ENCODE measurements at places on chromosomes 5 and 9.

DNA sequence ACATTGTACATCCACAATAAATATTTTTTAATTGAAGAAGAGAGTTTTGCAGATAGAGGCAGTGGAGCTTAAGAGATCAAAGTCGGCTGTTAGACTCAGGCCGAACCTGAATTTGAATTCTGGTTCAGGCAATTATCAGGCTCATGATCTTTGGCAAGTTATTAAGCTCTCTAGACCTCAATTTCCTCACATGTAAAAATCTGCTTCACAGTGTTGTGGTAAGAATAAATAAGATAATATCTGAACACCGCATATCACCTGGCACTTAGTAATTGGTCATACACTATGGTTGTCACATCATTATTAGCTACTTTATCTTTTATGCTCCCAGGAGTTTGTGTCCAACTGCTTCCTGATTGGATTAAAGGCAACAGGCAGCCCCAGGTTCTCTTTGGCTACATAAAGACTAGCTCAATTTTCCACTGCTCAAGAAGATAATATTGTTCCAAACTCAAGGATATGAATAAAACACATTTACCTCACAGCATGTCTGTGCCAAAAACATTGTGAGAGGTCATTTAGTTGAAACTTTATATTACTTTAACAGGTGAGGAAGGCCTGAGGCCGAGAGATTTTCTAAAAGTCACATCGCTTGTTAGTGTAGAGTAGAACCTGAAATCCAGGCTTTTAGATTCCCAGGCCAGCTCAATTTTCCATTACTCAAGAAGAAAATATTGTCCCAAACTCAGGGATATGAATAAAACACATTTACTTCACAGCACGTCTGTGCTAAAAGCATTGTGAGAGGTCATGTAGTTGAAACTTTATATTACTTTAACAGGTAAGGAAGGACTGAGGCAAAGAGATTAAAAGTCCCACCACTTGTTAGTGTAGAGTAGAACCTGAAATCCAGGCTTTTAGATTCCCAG is 289.2 kb upstream of the PTGER4 start:
- DNase-seq: no peak

DNA sequence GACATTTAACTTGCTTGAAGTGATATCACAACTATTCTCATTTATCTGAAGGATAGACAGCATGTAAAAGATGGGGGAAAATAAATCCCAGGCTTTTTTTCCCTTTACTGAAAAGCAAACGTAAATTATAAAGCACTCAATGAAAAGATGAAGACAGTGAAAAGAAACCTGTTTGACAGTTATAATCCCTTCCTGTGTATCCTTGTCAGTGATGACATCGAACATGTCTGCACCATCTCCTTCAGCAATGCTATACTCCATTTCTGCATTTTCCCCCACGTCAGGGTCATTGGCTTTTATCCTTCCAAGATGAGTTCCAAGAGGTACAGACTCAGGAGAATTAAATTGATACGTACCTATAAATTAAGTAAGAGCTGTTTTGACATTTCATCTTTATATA is 134.9 kb downstream of the CDH9 start:
- no peak for DNase-seq

DNA sequence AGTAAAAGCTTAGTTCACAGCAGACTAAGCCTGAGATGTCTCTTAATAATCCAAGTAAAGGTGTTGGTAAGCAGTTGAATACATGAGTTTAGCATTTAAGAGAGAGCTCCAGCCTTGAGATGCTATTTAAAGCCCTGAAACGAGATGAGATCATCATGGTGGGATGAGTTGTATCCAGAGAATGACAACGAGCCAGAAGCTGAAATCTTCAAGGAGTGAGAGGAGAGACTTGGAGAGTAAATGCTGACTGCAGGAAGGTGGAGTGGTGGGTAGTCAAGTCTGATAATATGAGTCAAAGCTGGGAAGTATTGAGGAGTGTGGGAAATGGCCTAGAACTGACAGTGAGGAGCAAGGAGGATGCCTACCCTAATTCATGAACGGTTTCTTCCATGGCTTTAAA is 53.7 kb downstream of the PLAC8L1 start:
- no peak for DNase-seq

DNA sequence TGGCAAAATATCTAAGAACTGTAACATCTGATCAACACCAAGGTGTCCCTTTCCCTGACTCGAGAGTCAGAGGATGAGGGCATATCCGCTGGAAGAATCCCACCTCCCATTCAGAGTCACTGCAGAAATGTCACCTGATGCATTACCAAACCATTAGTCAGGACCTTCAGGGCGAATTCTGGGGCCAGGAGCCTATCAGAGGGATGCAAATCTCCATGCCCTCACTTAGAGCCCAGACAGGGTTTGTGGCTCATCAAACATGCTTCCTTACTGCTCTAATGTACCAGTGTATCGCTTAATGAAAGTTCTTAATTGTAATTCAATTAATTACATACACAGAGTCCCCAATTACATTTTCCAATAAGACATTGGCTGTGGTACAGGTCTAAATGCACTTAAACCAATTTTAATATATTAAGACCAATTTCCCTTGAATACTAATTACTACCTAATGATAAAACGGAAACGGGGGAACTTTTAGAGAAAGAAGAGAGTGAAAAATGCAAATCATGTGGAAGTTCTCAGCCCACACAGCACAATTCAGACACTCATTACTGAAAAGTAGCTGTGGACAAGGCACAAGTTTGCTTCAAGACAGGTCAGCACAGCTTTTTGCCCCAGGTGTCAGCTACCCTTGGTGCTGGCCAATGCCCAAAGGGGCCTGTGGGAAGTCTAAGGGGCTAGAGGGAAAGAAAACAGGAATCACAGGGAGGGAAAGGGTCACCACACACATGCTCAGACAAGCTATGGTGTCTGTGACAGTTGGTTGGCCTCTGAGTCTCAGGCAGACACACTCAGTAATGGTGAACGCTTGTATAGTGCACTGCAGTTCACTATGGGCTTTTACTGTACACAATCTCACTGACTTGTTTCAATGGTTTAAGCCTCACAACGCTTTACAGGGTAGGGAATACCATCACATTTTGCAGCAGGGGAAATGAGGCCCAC is 211.6 kb downstream of the MAPKAP1 start:
- DNase-seq: no peak

- no peak for DNase-seq
Measured at GRCh38 chr5:56269216-56269927, 36.2 kb upstream of the ANKRD55 start.

DNA sequence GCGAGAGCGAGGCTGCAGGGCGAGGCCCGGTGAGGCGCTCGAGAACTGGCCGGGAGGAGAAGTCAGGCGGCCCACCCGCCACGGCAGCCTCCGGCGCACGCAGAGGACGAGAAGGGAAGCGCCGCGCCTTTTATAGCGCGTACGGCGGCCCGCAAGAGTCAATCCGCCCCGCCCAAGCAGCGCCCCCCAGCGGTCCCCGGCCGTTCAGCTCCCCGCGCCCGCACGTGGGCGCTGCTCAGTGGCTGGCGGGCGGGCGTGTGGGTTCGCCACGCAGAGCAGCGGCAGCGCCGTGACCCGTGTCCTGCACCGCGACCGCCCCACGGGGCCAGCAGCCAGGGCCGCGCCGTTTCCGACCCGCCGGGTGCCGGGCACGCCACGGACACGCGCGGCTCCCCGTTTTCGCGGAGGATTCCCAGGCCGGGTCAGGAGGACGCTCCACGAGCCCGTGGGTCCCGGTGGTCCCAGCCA is 14.6 kb downstream of the LCN10 start:
- peak; percentile 87 for DNase-seq

DNA sequence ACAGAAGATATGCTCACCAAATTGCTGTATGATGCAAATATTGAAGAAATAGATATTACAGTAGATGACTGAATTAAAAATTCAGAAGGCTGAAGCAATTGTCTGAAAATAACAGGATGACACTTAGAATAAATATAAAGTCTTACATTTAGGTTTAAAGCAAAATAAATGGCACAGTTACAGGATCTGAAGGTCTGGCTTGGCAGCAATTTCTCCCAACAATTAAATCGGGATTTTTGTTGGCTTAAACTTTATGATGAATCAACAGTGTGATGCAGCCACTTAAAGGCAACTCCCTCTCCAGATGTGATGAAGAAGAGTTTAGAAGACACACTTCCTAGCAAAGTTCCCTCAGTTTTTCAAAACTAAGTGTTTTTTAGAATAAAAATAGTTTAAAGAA is 80.5 kb downstream of the NREP start:
- DNase-seq: no peak

- no peak for DNase-seq
Measured at GRCh38 chr9:121976751-121977150, 116.4 kb downstream of the TTLL11 start.

DNA sequence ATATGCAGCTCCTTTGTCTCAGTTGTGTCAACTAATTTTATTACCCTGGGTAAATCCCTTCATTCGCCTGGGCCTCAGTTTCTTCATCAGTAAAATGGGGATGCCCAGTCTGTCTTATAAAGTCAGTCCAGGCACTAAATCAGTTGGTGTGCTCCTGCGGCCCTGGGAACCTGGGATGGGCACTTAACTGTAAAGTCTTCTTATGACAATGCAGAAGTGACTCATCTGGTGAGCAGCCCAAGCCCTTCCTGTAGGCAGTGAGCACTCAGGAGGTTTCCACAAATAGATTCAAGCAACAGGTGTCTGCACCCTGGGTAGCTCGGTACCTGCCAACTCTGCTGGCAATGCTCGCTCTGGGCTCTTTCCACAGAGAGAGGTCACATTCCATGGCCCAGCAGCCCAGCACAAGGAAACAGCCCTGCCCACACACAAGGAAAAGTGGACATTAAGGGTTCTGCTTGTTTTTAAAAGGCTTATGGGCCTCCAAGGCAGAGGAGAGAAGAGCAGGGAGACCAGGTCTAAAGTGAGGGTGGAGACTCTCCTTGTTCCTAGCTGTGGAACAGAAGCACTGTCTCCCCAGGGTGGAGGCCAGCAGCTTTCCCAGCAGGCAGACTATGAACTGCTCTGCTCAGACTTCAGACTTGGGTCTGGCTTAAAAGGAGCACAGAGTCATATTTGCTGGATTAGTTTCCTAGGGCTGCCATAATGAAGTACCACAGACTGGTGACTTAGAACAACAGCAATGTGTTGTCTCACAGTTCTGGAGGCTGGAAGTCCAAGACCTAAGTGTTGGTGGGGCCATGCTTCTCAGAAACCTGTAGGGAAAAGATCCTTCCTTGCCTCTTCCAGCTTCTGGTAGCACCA is 89.7 kb upstream of the ADRA1B start:
- DNase-seq: no peak

DNA sequence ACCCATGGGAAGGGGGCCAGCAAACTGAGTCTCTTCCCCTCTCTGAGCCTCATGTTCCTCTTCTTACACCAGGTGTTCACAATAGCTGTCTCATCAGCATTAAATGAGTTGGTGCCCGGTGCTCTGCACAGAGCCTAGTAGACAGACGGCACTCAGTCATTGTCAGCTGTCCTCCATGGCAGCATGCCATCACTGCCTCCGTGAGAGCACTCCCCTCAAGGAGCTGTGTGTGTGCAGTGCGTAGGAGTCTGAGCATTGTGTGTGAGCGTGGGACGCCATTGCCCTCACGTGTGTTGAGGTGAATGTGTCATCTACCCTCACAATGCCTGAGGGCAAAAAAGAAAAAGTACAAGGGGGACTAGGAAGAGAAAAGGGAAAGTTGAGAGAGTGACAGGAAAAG is 536.5 kb downstream of the CDK5RAP2 start:
- no peak for DNase-seq

- DNase-seq: no peak
Measured at GRCh38 chr5:32710550-32711361, at the start of gene NPR3. NPR3 (plus strand) TSS chr5:32711321; CDS start chr5:32711777, 456 bp downstream.

GRCh38 chr5:37940931-37941623 is 101.2 kb upstream of the GDNF start:
- no peak for DNase-seq

DNA sequence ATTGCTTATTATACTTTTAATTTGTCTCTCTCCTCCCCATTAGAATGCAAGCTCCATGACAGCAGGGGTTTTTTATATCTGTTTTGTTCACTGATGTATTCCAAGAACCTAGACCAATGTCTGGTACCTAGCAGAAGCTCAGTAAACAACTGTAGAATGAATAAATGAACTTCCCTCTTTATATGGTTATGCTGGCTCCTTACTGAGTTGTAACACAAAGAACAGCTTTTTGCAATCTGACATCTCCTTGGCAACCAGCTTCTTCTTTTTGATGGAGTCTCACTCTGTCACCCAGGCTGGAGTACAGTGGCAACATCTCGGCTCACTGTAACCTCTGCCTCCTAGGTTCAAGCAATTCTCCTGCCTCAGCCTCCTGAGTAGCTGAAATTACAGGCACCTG is 13.6 kb downstream of the TRMO start:
- DNase-seq: no peak

GRCh38 chr5:54601411-54602230 is 84.1 kb downstream of the SNX18 start:
- DNase-seq: no peak

DNA sequence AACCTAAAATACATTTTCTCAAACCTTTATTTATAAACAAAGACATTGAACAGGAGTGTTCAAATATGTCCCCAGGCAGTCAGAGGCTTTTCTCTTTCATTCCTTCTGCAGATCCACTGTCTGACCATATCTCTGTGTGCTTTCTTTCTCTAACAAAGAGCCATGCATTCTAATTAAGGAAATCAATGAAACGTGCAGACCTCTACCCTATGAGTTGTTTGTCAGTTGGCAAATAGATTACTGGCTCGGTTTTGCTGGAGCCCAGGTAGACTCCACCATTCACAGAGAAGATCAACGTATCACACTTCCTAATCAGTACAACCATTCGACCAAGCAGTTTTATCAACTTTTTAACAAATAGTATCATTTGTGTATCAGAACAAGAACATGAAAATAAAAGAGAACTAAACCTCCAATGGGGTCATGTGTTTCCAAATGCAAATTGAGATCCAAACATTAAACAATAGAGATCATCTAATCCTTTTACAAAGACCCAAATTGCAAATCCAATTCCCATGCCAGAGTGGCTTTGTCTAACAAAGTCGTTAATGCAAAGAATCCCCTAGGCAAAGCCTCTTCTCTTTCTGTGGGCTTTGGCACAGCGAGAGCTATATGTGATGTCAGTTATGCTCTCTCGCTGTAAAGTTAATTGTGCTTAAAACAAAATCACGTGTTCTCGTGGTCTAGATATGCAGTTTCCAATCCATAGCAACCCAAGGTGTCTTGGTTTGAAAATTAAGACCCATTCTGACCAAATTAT is 16.8 kb downstream of the KLF4 start:
- DNase-seq: no peak

GRCh38 chr9:16023446-16023845 is 470.6 kb downstream of the CCDC171 start:
- DNase-seq: no peak

DNA sequence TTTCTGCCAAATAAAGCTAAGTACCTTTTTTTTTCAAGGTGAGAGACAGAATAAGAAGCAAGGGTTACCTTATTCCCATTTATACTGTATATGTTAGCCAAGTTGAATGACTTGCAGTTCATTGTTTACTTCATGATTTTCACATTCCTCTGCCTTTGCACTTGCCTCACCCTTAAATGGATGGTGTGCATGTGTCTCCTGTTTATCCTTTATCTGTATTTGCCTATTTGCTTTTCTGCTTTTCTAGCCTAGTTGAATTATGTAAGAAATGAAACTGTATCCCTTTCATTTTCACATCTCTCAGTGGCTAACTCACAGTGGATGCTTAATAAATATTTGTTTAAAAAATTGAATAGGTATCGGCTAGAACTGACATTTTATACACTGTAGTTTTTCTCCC is 200.8 kb upstream of the ST8SIA4 start:
- no peak for DNase-seq

GRCh38 chr9:12798066-12798770 is 23.4 kb downstream of the LURAP1L start:
- DNase-seq: no peak

Data from activated effector memory CD4-positive, alpha-beta T cell treated with Interleukin-2 at 50 U/mL for 16 hours (primary cell).